ENCODE measurements at places on chromosomes 1 and 21. TPM values are rescaled to one million over a fixed set of nuclear protein-coding genes. Genes with fewer than 3 reads are reported as not detected.

- peaks cover 11% of the 10 kb centered on the region for H3K4me1 ChIP-seq
- no peaks in the 10 kb centered on the region for H3K36me3 ChIP-seq
- H3K4me3 ChIP-seq = no peak overlapping the region
Observed at GRCh38 chr1:234549447-234550021, 60.4 kb downstream of the IRF2BP2 start.

DNA sequence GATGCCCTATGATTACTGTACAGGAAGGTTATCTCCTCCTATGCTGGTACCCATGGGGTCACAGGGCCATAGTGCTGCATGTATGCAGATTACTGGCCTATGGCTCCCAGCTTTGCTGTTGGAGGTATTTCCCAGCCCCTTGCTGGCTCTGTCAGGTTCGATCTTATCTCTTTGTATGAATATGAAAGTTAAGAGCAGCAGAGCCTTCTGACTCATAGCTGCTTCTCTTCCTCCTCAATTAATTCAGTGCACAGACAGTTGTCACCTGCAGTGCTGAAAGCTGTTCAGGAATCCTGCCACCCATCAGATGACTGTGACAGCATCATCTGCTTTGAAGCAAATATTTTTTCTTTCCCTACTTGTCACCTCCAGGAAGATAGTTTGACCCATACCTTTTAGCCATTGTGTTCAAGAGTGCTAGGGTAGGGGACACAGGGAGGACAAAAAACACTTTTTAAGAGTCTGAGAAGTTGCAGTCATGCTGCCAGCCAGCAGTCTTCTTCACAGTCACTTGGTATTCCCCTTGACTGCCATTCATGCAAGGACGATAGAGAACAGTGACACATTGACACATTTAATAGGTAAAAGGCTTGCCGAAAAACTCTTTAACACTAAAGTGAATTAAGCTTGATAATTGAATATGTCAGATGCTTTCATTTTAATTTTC, 73.1 kb downstream of the KIF1B start:
- H3K27me3 ChIP-seq = no peaks in the 10 kb centered on the region
- no peaks in the 10 kb centered on the region for H3K4me1 ChIP-seq
- peaks cover 5% of the 10 kb centered on the region for H3K36me3 ChIP-seq
- no peak overlapping the region for H3K27ac ChIP-seq
- no peak for DNase-seq

The KRTAP7-1 gene
- total RNA-seq = not detected

The PCP4 gene
- 318 TPM for total RNA-seq

Data from thyroid gland (tissue), 4 donors.